ENCODE measurements at places on chromosomes 5 and 9.

DNA sequence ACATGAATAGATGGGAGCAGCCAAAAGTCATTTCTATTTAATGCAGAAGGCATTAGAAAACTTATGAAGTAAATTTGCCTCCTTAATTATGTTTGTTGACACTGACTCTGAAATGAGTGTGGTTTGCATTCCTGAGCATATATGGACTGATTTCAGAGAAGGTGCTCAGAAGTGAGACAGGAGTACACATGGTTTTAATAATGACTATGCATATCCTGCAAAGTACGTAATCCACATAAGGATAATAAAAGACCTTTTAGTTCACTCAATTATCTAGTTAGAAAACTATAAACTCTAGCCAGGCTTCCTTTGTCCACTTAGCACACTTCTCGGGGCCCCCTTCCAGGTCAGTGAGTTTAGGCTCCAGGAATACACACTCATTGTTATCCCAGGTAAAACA is 75.7 kb upstream of the SNX2 start:
- no peak for DNase-seq

DNA sequence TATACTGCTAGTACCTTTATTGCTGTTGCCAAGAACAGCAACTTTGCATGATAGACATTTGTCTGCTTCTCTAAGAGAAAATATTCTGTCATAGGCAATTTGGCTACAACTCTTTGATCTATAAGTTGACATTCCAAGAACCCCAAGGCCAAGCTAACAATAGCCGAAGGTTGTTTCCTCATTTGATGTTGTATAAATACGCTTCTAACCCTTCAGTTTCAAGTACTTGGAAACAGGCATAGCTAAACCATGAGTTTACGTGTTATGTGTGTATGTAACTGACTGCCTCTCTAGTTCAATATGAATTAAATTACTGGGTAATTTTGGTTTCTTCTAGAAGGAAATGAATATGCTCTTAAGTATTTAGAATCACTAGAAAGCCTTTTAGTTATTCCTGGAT is 1034.0 kb downstream of the TLE4 start:
- DNase-seq = peak; percentile 3

DNA sequence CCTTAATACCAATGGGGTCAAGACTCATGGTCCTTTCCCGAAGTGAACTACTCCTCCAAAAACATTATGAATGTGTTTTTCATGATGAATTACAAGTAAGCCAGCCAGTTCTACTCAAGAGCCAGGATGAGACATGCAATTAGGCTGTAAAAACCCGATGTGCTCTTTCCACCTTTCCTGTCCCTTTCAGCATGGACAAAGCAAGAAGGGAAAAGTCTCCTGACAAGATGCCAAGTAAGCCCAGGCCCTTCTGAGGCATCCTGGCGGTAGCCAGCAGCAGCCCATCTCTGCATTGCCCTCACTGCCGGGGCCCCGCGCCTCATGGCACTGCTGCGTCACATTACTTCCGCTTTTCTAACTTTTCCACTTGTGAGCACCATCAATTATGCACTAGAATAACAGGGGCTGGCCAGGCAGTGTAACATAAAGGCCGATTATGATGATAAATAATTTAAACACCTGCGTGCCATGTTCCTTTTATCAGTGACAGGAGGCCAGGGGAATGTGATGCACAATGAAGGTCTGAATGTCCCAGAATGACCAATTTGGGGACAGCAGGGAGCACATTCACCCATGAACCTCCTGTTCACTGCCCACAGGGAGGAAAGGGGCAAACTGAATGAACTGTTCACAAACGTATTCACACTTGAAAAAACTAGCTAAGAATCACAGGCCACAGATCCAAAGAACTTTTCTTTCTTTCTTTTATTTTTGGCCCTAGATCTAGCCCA is 37.4 kb downstream of the EFNA5 start:
- DNase-seq = peak; percentile 45

DNA sequence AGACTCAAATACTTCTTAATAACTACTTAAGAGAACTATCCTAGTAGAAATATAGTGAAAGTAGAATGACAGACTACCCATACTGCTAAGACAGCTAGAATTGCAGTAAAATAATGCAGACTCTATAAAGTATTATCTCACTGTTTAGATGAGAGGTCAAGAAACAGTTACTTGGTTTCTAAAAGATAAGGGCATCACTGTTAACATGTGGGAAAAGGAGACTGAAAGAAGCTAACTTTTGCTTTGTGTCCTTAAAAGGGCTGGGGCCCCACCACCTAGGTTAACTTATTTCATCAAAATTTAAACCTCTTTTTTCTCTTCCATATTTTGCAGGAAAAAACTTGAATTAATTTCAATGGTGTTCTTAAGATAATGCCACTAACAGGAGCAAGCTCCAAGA is 204.3 kb downstream of the CNTLN start:
- DNase-seq = no peak

DNA sequence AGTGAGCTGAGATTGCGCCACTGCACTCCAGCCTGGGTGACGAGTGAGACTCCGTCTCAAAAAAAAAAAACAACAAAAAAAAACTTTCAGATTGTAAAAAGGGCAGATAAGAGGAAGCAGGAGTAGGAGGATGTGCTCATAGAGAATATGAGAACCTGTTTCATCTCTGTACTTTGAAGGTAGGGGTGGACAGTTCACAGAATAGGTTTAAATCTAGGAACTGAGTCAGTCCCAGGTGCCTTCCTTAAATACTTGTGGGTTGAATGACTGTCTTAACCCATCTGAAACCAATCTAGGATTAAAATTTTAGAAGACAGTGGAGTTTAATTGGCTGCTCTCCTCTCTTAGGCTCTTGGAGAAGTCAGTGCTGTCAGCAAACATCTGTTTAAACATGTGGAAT is 12.4 kb downstream of the POLK start:
- DNase-seq = no peak

DNA sequence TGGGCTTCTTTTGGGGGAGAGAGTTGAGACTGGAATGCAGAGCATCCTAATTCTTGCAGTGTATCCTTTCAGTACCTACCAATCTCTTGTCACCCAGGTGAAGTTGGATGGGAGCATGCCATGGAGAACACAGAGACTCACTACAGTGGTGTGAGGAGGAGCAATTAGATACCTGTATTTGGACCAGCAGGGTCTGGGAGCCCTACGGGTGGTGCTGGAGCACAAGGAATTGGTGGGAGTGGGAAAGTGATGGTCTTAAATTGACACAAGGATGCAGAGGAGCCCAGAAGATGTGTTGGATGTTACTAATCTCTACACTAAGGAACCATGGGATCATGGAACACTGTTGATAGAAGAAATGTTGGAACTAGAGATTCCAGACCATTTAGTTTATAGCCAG is 212.7 kb downstream of the CHSY3 start:
- no peak for DNase-seq

- DNase-seq = peak; percentile 86
Observed at GRCh38 chr5:142151436-142152383, 43.1 kb downstream of the NDFIP1 start.

GRCh38 chr5:139974661-139975060 is 68.4 kb downstream of the NRG2 start:
- no peak for DNase-seq

- no peak for DNase-seq
Observed at GRCh38 chr9:137317718-137318511, 15.8 kb upstream of the NRARP start.

- peak; percentile 34 for DNase-seq
Observed at GRCh38 chr5:135456238-135457099, 4.3 kb upstream of the TIFAB start.

Measured in astrocyte of the spinal cord (primary cell).